ENCODE measurements at places on chromosomes 12 and 14. TPM values are rescaled to one million over a fixed set of nuclear protein-coding genes. Genes with fewer than 3 reads are reported as not detected.

- DNase-seq: peak; percentile 24
Measured at GRCh38 chr14:52313462-52313861, 650 bp upstream of the PTGER2 start.

Gene HRK
- 2.1 TPM for total RNA-seq

GRCh38 chr12:2009623-2010022 lies 5.4 kb upstream of the DCP1B start:
- no peak for DNase-seq

Gene ABCD2
- not detected for total RNA-seq

Gene ATP6V1D
- 96.3 TPM for total RNA-seq

- no peak for DNase-seq
Measured at GRCh38 chr12:3038926-3039510, 38.2 kb upstream of the TSPAN9 start.

Gene TROAP
- total RNA-seq: 2.7 TPM

Gene CLEC9A
- not detected for total RNA-seq

Gene SLC24A4
- not detected for total RNA-seq

DNA sequence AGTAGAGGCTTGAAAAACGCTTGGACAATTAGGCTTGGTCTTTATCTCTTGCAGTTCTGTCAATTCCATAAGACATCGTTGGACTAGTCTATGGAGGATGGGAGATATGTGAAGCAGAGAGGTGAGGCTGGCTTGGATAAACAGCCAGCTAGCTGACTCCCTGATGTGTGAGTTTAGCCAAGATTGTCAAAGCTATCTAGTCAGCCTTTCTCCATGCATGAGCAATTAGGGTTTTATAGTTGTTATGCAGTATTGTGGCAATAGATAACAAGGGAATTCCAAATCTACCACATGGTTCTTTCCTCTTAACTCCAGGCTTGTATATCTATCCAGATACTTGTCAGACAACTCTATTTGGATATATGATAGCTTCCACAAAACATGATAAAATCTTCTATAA lies 153.6 kb upstream of the NRXN3 start:
- DNase-seq: peak; percentile 46

DNA sequence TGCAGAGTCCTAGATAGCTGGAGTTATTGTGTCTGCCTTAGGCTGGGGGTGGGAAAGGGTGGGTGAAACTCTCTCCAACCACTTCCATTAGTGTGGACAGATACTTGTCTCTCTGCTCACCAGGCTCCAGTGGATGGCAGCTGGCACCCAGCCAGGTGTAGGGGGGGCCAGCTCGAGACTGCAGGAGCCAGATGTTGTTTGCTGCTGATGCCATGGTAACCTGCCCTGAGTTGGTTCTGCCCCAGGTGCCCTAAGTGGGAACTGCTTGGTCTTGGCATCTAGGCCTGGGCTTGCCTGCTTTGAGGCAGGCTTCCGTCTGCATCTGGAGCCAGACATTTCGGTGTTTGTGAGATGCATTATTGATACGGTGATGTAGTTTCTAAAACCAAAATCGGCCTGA lies 82.2 kb downstream of the ADCK1 start:
- no peak for DNase-seq

Gene IFNG-AS1
- total RNA-seq: not detected

- DNase-seq: no peak
Measured at GRCh38 chr12:53482626-53483168, 16.6 kb downstream of the MAP3K12 start.

- DNase-seq: no peak
Measured at GRCh38 chr14:24139272-24139934, 2.0 kb downstream of the EMC9 start.

- peak; percentile 9 for DNase-seq
Measured at GRCh38 chr14:62420847-62421246, 624.4 kb downstream of the KCNH5 start.

GRCh38 chr14:19918553-19919264 lies 1.7 kb upstream of the OR4K5 start:
- no peak for DNase-seq

- no peak for DNase-seq
Measured at GRCh38 chr14:94559638-94560290, 1.5 kb upstream of the SERPINA4 start.

Gene CIROP
- total RNA-seq: not detected

DNA sequence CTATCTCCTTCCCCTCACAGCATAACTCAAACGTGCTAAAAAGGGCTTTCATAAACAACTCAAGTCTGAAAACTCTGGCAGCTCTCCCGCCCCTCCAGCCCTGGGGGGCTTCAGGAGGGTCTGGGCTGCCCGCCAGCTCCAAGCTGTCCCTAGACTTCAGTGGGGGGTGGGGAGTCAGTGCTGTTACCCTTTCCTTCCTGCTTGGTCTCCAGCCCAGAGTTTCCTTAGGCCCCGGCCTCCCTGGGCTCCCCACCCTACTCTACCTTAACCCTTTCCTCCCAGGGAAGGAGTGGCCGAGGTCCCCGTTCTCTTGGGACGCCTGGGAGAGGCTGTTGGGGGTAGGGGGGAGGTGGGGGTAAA lies 530 bp upstream of the NYNRIN start:
- no peak for DNase-seq

- DNase-seq: peak; percentile 15
Measured at GRCh38 chr14:25400607-25401206, 350.8 kb upstream of the STXBP6 start.

GRCh38 chr12:104387190-104387589 lies 69.6 kb upstream of the CHST11 start:
- DNase-seq: no peak

Data from astrocyte (in vitro differentiated cells and primary cell).